ENCODE measurements at places on chromosomes 6 and 20. TPM values are rescaled to one million over a fixed set of nuclear protein-coding genes. Genes with fewer than 3 reads are reported as not detected.

CRISP3 gene
- total RNA-seq, result not detected

BPIFB2 gene
- total RNA-seq, result not detected

ECT2L gene
- not detected for total RNA-seq

SASH1 gene
- total RNA-seq, result 67.7 TPM

TBX18 gene
- total RNA-seq, result 0.25 TPM

RTN4IP1 gene
- 8.1 TPM for total RNA-seq

PPP1R14C gene
- total RNA-seq, result not detected

SIRPB2 gene
- 0.07 TPM for total RNA-seq

IL17A gene
- total RNA-seq, result not detected

C6orf58 gene
- not detected for total RNA-seq

KCNK5 gene
- total RNA-seq, result not detected

Measured in mammary microvascular endothelial cell (primary cell).